ENCODE measurements at places on chromosomes 11 and 22.

- no peak for DNase-seq
These were observed 9.4 kb downstream of the IFITM10 start for GRCh38 chr11:1740786-1741530.

DNA sequence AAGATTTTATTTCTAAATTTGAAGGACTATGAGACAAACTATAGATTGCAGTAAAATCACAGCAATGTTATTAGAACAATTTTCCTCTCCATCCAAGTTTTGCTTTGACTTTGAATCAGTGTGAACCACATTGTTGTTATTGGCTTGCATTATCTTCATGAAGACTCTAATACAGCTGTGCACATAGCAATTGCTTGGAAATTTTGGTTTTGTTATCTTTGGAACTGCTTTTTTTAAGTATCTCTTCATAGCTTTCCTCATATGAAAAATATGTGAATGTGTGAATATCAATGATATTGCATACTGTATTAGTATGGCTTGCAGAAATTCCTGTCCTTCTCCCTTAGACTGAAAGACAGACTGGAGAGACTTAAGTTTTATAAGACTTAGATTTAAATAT lies 666.6 kb downstream of the LUZP2 start:
- no peak for DNase-seq

DNA sequence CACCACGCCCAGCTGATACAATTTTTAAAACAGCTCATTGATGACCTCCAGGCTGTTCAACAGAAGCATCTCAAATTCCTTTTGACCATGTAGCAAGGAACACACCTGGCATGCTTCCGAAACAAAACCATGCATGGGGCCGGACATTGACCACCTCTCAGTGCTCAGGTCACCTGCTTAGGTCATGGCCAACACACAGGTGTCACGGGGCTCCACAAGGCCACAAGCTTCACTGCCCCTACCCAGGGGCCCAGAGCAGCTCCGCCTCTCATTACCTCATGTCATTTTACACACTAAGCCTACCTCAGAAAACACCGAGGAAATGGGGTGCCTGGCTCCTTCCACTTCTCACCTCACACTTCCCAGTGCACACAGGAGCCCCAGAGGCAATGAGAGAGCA lies 26.6 kb downstream of the YPEL1 start:
- no peak for DNase-seq

DNA sequence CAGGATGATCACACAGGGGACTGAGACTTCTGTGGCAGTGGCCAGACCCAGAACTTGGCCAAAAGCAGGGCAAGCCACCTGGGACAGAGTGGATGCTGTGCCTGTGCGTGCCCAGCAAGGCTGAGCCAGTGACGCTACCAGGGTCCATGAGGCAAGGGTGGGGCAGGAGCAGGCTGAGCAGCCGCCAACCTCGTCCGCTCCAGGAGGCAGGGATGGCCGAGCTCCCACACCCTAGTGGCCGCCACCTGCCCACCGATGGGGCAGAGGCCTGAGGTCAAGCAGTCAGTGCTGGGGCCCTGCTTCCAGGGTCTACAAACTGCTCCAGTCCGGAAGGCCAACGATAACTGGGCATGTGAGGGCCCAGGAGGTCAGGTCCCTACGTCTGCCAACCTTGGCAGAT lies 7.3 kb downstream of the KRTAP5-9 start:
- DNase-seq, result no peak

- DNase-seq, result no peak
These were observed 11.3 kb upstream of the QSER1 start for GRCh38 chr11:32881286-32881685.

DNA sequence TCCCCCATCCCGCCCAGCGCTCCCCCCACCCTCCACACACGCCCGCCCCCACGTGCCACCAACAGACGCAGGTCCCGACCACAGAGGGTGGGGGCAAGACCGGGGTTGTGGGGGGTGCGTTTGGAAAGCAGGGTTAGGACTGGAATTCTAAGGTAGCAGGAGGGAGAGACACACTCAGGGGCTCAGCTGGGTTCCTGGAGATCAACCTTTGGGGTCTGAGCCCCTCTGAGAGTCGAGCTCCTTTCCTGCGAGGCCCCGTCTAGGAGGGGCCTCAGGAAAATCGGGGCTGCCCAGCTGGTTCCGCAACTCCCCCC lies 429 bp downstream of the PGGHG start:
- DNase-seq, result no peak

Measured in nucleus accumbens (tissue), 56 donors.